Lung microvascular endothelial cell (primary cell): ENCODE measurements at places on chromosomes 12 and 14. TPM values are rescaled to one million over a fixed set of nuclear protein-coding genes. Genes with fewer than 3 reads are reported as not detected.

The DTX1 gene
- 0.65 and 4.6 TPM in 2 replicates for total RNA-seq

The CLEC2A gene
- not detected in 2 replicates for total RNA-seq

The OR10AD1 gene
- total RNA-seq, result not detected in 2 replicates

The POTEM gene
- not detected in 2 replicates for total RNA-seq

The TAS2R7 gene
- not detected in 2 replicates for total RNA-seq

The LARP4 gene
- 29.6 and 40.9 TPM in 2 replicates for total RNA-seq
